Smooth muscle cell of the brain vasculature (primary cell): ENCODE measurements at places on chromosomes 12 and 14.

DNA sequence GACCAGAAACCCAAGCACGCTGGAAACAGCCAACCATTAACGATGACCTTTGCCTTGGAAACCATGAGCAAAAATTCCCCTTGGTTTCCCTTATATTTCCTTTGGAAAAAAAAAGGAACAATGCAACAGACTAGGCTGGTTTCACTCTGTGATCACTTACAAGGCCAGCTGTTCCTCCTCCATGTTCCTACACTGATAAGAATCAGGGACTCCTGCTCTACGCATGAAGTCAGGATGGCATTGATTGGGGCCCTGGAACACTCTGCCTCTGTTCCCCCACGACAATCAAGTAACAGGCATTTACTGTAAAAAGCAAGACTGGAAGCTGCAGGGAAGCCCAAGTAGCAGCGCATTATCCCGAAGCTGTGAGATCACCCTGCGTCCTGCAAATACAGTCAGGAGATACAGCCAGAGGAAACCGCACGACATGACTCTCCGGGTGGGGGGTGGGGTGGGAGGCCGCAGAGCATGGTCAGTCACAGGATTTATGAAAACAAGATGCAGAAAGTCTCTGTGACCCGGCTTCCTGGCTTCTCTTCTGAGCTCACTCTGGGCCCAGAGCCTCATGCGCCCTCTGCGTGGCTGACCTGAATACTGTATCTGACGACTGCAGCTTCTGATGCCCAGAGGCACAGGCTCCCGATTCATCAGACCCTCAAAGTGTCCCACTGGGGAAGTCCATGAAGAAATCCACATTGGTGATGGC is 31.1 kb downstream of the SSH1 start:
- peak; percentile 97 for DNase-seq

GRCh38 chr14:91770185-91770584 is 38.3 kb upstream of the CATSPERB start:
- no peak for DNase-seq

GRCh38 chr12:109762071-109762672 is 48.5 kb downstream of the FAM222A start:
- no peak for DNase-seq

GRCh38 chr14:61941421-61942150 is 179.4 kb downstream of the SNAPC1 start:
- no peak for DNase-seq
